ENCODE measurements at places on chromosomes 5 and 9. TPM values are rescaled to one million over a fixed set of nuclear protein-coding genes. Genes with fewer than 3 reads are reported as not detected.

The PCDHA1 gene
- total RNA-seq: not detected

The UBAP1 gene
- 21.4 TPM for total RNA-seq

The ASPN gene
- 213 TPM for total RNA-seq

The ZER1 gene
- 14.6 TPM for total RNA-seq

The MAP3K1 gene
- 29.7 TPM for total RNA-seq

The KLF9 gene
- total RNA-seq: 2.6 TPM

The AQP7 gene
- total RNA-seq: 6.3 TPM

The NUDT2 gene
- 32.9 TPM for total RNA-seq

The CATSPER3 gene
- 0.52 TPM for total RNA-seq

The GPR150 gene
- total RNA-seq: under 0.01 TPM

The GARIN3 gene
- total RNA-seq: not detected

Data from skeletal muscle tissue (tissue), 5 donors.